ENCODE measurements at places on chromosomes 11 and 22. TPM values are rescaled to one million over a fixed set of nuclear protein-coding genes. Genes with fewer than 3 reads are reported as not detected.

GRCh38 chr22:42732081-42732480 is 11.4 kb upstream of the A4GALT start:
- no peak for DNase-seq

DNA sequence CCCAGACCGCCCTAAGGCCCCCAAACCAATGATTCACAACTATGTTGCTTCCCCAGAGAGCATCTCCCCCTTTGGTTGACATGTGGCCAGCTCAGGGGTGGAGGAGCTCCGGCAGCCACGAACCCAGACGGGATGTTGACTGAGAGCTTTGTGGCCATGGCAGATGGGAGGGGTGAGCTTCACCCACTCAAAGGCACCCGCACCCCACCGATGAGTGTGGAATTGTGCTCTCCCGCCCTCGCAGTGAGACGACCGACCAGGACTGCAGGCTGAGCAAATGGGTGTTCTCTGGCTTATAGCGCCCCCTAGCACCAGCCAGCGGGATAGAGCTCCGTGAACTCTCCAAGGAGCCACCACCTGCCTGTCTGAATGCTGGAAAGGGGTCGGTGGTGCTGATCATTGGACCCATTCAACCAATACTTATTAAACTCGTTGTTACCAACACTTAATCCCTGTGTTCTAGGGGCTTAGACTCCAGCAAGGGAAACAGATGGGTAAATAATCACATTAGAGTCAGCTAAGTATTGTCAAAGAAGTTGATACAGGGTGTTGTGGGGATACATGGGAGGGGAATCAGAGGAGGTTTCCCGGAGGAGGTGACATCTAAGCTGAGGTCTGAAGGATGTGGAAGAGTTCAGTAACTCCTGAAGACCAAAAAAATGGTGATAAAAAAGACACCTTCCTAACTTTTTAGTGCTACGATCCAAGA is 4.5 kb upstream of the TIMP3 start:
- DNase-seq = peak; percentile 24

- DNase-seq = no peak
Measured at GRCh38 chr11:75011872-75012271, 23.1 kb downstream of the NEU3 start.

DNA sequence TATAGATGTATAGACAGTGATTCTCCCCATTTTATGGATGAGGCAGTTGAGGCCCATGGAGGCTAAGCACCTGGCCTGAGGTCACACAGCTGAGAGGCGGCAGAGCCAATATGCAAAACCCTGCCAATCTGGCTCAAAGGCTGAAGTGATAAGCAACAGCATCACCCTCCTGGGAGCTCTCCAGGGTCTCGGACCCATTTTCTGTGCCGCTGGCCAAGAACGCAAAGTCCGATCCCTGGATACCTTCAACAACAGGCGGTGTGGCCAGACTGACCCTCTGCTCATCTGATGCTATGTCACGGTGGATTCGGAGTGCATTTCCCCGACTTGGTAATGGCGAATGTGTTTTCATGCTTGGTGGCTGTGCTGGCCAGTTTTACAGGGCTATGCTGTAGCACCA is 595.0 kb downstream of the TBC1D22A start:
- DNase-seq = no peak

Gene OR4A16
- total RNA-seq = not detected

- DNase-seq = no peak
Measured at GRCh38 chr11:125393331-125393730, 102.7 kb downstream of the FEZ1 start.

Gene C11orf65
- total RNA-seq = 1.7 TPM

- no peak for DNase-seq
Measured at GRCh38 chr11:2258501-2259465, 11.6 kb downstream of the ASCL2 start.

DNA sequence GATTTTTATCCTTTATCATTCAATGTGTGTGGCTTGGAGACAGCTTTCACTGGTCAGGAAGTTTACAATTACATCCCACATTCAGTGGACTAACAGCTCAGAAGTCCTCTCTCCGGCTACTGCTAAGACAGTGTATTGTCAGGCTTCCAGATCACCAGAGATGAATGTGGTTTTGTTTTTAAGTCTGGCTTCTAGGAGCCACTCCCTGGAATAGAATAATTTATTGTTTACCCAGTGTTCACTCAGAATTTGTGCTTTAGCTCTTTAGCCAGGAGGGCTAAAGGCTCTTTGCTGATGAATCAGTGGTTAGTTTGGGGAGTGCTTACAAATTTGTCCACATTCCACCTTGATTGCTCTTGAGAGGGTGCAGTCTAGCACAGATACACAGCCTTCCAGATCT is 26.5 kb downstream of the TRIM77 start:
- no peak for DNase-seq
